ENCODE measurements at places on chromosomes 4 and X.
A peak's percentile ranks its signal among the peaks of the same experiment; 100 is the strongest.

DNA sequence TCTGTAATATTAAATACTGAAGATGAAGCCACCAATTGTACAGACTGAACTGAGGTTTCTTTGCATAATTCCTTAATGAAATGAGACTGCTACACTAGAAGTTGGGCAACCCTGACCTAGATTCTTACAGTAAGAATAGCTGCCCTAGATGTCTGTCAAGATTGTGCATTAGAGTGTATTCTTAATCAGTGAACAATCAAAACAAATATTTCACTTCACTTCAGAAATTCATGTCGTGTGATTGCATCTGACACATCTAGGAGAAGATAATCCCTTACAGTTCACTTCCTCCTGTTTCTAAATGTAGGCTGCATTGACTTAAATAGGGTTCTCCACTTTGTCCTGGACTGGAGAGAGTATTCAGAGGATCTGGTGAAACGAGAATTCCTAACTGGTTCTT is 283.1 kb downstream of the HNRNPD start:
- no peak for DNase-seq

DNA sequence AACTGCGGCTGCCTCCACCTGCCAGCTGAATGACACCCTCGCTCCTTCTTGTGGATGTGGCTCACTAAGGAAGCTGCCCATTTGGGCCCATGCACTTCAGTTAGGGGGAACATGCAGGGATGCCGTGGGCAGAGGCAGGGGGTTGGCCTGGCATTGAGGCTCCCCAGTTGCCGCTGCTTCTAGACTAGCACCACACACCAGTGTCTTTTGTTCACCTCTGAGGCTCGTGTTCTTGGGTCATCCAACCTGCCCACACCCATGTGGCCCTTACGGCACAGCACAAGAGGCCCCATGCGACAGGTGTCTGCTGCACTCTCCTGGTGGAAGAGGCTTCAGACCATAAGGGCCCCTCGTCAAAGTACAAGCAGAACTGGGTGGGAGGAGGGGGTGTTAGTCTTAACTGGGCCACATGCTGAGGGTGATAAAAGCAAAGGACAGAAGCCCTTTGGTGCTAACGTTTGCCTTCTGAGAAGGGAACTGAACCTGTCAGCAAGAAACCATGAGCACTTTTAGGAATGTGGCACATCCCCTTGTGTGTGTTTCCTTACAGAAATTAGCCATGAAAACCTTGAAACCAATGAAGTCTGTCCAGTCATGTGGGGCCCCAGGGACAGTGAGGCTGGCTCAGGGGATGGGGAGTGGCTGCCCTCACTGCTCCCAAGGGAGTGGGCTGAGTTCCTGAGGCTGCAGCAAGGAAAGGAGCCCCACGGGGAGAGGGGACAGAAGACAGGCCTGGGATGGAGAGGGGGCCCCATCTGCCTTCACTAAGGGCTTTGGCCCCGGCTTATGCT is 39.2 kb downstream of the MAP7D3 start:
- no peak for DNase-seq

DNA sequence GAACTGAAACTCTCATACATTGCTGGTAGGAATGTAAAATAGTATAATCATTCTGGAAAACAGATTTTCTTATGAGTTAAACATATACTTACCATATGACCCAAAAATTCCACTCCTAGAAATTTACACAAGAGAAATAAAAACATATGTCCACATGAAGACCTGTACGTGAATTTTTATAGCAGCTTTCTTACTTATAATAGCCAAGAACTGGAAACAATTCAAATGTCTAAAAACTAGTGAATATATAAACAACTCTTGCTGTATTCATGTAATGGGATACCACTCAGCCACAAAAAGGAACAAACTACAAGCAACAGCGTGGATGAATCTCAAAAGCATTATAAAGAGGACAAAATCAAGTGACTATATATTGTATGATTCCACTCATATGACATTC is 27.5 kb downstream of the TMEM156 start:
- DNase-seq: no peak

- no peak for DNase-seq
Measured at GRCh38 chrX:148658115-148658730, 157.8 kb downstream of the AFF2 start.

DNA sequence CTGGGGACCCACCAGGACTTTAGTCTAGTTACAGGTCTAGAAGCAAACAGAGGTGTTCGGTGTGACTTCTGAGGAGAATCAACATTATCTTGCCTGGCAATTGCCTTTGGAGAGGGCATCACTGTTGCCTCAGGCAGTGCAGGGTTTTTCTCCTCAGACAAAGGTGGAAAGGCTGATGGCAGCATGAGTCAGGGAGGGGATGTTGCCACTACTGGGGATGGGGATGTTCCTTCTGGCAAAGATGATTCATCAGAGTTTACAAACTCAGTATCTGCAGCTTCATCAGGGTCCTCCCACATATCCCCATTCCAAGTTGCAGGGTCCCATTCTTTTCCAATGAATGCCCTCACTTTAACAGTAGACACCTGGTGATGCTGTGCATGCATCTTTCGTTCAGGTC is 91.3 kb upstream of the GALNTL6 start:
- no peak for DNase-seq

GRCh38 chrX:17036171-17036961 is 89.9 kb downstream of the REPS2 start:
- DNase-seq: no peak

DNA sequence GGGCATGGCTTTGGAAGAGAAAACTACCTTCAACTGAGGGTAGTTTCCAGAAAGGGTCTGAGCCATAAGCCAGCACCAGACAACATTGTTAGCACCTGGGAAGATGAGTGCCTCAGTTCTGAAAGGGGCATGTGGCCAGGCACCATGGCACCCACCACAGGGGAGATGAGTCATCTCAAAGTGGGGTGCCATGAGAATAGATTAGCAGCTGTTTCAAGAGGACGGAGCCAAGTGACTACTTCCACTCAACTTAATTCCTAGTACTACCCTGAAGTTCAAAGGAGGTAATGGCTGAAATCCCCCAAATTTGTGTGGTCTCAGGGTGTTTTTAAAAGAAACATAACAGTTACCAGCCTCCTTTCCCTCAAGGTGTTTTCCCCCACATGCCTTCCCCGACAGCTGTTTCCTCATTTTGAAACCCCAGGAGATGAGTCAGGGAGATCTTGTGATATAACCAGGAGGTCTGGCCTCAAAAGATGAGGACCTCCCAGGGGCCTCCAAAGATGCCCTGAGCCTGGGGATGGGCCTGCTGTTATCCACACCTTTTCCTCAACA is 27.8 kb upstream of the FTHL17 start:
- no peak for DNase-seq

DNA sequence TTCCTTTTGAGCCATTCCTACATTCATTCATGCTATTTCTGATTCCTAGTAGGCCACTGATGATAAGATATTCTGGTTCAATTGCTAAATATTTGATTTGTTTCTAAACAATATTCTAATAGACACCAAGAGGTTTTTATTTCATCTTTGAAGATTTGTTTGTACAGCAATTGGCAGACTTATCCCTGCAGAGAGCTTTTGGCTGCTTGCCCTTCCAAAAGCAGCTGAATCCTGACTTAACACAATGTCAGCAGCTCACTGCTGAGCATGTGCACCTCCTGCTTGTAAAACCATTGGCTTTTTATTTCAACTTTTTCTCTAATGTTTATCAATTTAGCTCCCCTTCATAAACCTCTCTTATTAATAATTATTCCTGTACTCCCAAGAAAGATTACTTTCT is 45.3 kb downstream of the MMRN1 start:
- DNase-seq: no peak

- peak; percentile 32 for DNase-seq
Measured at GRCh38 chr4:180840142-180840541, 1403.1 kb upstream of the TENM3 start.

- no peak for DNase-seq
Measured at GRCh38 chrX:39170464-39170863, 369.2 kb downstream of the MID1IP1 start.

DNA sequence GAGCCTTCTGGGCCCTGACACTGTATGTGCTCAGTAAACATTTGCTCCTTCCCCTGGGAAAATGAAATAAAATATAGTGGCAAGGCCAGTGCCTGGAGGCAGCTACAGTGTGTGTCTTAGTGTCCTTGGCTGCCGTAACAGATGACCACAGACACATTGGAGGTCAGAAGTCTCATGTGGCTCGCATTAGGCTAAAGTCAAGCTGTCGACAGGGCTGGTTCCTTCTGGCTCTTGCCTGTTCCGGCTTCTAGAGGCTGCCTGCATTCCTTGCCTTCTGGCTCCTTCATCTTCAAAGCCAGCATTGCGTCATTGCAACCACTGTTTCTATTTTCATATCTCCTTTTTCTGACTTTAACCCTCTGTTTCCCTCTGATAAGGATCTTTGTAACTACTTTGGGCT is 83.6 kb upstream of the STX18 start:
- DNase-seq: no peak

- peak; percentile 89 for DNase-seq
Measured at GRCh38 chr4:184347251-184348239, 126.8 kb downstream of the IRF2 start.

- DNase-seq: no peak
Measured at GRCh38 chrX:154458116-154458953, at the start of gene PLXNA3. Gene PLXNA3, plus strand, starts transcription at chrX:154458281. Its CDS starts 1,903 bp downstream, at chrX:154460184.

- DNase-seq: no peak
Measured at GRCh38 chrX:127577884-127578283, 474.3 kb downstream of the ACTRT1 start.

DNA sequence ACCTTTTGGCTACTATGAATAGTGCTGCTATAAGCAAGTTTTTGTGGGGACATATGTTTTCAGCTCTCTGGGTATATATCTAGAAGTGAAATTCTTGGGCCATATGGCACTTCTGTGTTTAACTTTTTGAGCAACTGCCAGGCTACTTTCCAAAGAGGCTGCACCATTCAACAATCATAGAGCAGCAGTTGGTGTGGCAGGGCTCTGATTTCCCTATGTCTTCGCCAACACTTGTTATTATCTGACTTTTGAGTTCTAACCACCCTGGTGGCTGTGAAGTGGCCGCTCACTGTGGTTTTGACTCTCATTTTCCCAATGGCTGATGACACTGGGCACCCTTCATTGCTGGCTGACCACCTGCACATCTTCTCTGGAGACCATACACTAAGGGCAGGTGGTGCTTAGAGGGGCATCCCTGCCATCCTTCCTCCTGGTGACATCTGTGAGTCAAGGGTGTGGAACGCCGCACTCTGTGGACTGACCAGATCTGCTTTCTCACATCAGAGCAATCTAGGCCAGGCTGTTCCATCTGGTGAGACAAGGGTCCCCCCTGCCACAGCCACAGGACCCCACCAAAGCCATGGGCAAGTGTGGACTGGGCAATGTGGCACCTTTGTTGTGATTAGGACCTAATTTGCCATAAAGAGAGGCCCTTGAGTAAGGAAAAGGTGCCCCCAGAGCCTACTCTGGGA is 49.6 kb downstream of the ZFYVE28 start:
- DNase-seq: no peak

GRCh38 chrX:19673375-19674040 is 158.2 kb upstream of the MAP3K15 start:
- no peak for DNase-seq

- DNase-seq: no peak
Measured at GRCh38 chr4:175811228-175811627, 836 bp downstream of the GPM6A start.

- no peak for DNase-seq
Measured at GRCh38 chr4:55385201-55385649, 10.5 kb upstream of the TMEM165 start.

- DNase-seq: no peak
Measured at GRCh38 chr4:94409962-94410361, 41.8 kb upstream of the PDLIM5 start.

DNA sequence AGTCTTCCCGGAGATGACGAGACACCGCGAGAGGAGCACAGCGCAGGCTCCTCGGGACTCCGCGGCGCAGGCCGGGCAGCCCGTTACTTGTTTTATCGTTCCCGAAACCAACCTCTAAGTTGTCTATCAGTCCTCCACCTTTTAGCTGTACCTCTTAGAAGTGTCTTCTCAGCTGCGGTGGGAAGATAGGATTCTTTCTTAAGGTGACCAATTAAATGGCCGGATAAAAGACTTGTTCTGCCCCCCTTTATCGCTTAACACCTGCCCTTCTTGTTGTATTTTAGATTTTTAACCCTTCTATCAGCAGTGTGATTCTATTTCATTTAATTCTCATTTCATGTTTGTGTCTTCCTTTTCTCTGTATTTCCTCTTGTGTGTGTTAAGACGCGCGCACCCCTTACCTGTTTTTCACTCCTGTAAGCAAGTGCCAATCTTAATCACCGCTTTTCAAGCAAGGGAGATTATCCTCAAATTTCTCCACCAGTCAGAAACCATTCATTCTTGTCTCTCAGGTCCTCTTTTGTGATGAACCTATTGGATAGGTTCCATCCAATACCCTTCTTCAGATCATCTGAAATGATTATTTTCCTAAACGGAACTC is at the start of gene SLC9B2:
SLC9B2 (minus strand) TSS at position 15 of the 601 bp plus-strand sequence. CDS start 9,211 bp downstream, outside the sequence.
- no peak for DNase-seq

- DNase-seq: no peak
Measured at GRCh38 chr4:32191961-32192360, 1471.8 kb downstream of the PCDH7 start.

DNA sequence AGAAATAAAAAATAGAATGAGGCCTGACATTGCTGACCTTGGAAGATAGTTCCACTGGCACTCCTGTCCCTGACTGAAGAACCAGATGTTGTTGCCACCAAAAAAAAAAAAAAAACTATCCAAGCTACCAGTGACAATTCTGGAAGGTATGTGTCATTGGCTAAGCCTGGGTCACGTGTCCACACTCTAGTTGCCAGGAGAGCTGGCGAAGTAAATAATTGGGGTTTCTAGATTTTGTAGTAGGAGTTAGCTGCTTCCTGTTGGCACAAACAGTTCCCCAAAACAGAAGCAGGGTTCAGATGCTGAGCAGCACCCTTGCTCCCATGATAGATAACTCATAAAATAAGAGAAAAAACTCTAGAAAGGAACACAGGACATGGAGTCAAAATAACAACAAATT is 20.5 kb downstream of the MND1 start:
- DNase-seq: no peak

DNA sequence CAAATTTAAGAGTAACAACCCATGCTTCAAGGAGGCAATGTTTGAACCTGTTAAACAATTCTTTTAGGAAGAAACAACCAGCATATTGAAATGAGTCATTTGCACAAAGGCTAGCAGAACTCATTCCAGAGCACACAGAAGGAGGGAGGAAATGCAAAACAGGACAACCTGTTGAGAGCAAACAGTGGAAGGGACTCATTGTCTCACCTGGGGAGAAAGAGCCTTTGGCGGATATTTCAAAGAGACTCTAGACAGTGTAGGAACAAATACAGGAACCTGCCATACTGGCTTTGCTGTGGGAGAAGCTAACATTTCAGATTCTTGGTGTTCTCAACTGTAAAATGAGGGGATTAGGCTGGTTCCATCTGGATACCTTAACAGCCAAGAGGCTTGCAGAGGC is 14.8 kb upstream of the RASGEF1B start:
- peak; percentile 60 for DNase-seq

DNA sequence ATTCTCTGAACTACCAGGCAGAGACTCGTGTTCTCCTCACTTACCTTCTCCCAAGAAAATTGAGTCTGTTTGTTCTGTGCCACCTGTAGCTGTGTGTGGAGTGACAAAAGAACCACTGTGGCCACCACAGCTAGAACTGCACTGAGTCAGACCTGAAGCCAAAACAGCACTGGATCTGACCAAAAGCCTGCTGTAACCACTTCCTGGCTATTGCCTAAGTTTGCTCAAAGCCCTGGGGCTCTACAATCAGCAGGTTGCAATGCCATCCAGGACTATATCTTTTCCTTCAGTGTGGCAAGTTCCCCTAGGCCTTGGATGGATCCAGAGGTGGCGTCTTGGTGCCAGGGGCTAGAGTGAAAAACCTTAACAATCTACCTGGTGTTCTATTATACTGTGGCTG is 449.1 kb downstream of the FAM133A start:
- DNase-seq: no peak

GRCh38 chr4:124727331-124727890 is 14.9 kb upstream of the ANKRD50 start:
- DNase-seq: no peak
